Right lung (tissue), 10 donors: ENCODE measurements at places on chromosomes 11 and 22. TPM values are rescaled to one million over a fixed set of nuclear protein-coding genes. Genes with fewer than 3 reads are reported as not detected.

ZBED4 gene
- 16.5 TPM for polyA plus RNA-seq

DNA sequence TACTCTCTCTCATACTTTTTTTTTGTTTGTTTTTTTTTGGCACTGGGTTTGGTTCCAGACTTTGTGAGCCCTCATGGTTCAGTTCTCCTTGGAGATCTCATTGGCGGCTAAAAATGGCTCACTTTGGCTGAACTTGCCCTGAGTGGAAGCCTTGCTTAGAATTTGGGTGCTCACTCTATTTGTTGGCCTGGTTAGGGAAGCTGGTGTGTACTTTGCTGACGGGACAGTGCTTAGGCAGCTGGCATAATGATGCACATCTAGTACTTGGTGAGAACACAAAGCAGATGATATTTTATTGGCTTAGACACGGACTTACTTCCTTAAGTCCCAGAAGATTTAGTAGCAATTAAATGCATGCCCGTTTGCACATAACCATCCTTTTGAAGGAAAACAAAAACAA is 66.5 kb upstream of the GRAMD1B start:
- no peak for DNase-seq

GRCh38 chr11:74786574-74786973 is 37.9 kb downstream of the RNF169 start:
- no peak for DNase-seq

DNA sequence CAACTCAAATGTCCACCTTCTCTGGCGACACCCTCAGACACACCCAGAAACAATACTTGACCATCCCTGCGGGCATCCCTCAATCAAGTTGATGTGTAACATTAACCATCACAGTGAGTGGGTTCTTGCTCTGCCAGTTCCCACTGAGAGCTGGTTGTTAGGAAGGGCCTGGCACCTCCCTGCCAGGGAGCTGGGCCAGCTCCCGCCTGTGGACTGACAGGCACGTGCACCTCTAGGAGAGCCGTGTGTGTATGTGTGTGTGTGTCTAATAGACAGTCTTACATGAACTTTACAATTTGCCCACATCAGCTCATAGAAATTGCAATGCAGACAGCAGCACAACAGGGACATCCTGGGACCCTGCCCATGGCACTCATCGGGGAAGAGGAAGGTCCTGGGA is 298.7 kb downstream of the SHANK2 start:
- DNase-seq, result no peak

DNA sequence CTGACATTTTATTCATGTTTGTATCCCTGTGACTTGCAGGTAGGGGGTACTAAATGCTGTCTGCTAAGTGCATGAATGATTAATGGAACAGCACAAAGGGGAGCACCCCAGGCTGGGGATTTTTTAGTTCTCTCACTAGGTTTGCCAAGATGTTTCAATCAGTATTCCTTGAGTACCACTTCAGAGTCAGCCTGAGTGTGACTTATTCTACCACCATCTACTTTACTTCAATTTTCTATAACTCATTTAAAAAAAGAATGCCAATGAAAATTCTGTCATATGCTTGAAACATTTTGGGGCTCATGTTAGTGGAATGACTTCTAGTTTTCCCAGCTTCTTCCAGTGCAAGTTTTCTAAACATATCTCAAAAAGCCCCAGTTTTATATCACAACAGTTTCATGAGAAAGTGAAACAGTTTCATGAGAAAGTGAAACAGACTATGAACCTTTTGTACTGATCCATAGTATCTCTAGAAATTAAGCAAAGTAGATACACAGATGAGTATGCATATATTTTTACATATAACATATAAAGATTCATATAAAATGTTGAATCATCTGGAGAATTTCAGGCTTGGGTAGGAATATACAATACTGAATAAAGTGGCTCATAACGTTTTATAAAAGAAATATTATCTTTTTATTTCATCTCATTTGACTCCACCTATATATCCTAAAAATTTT is 252.4 kb downstream of the GRM5 start:
- DNase-seq, result no peak

DNA sequence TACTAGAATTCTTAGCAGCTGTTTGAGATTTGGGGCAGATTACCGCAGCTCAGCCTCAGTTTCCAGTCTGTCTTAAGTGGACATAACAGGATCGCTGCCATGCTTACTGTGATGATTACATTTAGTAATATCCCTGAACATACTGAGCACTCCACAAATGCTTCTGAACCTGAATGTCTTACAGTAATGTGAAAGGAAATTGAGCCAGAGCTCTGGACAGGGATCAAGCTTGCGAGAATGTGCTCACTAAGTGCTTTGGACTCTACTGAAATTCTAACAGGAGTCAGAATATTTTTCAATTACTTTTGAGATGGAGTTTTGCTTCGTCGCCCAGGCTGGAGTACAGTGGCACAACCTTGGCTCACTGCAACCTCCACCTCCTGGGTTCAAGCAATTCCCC is 118.6 kb upstream of the RASSF10 start:
- no peak for DNase-seq
